ENCODE measurements at places on chromosomes 2 and 18.

DNA sequence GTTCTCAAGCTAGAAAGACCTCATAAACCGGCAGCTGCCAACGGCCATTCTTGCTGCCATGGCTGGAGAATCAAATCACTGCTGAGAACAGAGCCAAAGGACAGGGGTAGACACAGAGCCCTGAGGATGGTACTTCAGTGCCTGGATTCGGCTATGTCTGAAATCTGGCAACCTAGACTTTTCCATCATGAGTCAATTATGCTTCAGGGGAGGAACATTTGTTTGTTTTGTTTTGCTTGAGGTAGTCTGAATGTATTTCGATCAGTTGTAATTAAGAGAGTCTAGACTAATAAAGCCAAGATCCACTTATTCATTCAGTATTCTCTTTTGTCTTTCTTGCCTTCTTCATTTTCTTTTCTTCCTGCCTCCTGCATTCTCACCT, 122.8 kb upstream of the SH3BP4 start:
- no peak for DNase-seq

DNA sequence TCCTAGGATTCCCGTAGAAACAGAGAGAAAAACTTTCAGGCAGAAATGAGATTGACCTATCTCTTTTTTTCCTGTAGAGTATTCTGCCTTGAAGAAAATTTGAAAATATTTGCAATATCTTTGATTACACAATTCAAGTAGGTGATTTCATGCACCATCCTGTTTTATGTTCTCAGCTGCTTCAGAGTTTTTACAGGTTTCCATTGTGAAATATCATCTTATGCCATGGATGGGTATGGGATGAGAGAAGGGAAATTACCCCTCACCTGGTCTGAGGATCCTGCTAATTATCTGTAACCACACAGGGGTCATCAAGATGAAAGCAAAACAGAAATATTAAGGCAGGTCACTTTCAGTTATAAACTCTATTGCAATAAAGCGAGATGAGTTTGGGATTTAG, 264.8 kb downstream of the TXNL1 start:
- DNase-seq = no peak

DNA sequence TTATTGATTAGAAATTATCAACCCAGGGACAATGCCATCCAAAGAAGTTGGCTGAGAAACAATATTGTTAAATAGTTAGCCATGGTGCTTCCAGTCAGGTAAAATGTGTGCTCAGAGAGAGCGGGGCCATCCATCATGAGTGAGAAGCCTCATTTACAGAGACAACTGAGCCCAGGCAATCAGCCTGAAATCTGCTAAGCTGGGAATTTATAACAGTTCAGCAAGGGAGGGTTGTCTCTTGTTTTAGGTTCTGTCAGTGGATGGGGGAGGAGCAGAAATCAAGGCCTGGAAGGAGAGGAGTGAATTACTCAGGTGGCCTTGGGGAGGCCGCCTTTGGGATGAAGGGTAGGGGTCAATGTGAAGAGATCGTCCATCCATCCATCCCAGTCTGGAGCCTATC, 102.5 kb upstream of the ST8SIA3 start:
- no peak for DNase-seq

DNA sequence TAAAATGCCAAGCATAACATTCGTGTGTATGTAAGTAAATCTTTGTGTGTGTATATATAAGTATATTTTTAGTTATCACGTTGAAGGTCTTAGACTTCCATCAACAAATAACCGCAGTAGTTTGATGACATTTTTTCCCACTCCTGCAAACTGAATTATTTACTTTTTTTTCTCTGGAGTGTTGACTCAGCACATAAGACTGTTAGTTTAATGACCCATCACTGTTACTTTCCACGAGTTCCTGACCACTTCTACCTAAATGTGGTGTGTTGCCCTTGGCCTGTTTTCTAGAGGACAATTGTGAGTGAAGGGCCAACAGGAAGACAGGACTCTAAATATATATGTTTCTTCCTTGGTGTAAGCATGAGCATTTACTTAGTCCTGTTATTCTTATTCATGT, 71.3 kb upstream of the TXNDC2 start:
- no peak for DNase-seq

DNA sequence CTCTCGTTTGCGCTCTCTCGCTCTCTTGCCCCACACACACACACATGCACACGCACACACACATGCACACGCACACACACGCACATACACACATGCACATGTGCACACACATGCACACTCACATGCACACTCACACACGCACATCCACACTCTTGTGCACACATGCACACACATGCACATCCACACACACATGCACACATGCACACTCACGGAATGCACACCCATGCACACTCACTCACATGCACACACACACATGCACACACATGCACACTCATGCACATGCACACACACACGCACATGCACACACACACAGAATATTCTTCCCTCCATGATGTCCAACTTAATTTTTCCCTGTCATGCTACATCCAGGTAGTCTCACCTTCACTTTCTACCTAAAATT, 360.1 kb downstream of the DCC start:
- DNase-seq = no peak

GRCh38 chr2:195438692-195439091, 218.3 kb upstream of the SLC39A10 start:
- DNase-seq = no peak

GRCh38 chr18:55997151-55997561, 409.2 kb upstream of the TCF4 start:
- DNase-seq = no peak

DNA sequence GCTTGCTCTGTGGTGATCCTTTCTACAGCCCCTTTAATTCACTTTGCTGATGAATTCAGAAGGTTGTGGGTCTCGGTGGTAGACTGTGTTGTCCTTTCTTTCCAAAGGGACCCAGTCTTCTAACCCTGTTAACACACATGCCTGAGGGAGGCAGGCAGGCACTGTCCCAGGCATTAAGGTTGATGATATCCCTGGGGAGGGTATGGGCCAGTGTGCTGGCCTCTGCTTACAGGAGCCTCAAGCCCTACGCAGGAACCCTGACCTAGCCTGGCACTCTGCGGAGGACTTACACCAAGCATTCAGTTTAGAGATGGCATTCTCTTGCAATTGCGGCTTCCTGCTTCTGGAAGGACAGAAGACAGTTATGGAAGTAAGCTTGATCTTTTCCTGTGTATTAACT, 102.5 kb downstream of the PKP4 start:
- no peak for DNase-seq

DNA sequence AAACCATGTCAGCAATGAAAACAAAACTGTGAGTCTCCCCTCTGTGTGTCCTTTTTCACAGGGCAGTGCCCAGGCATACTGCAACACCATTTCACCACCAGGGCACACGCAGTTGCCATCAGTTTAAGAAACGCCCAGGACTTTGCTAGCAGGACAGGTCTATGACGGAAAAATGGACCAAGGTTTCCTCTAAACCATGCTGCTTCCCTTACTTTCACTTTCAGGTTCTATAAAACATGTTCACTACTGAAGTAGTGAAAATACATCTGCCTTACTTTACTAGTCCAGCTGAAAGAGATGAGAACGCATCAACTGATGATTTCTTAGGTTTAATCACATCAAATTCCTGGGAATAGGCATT, 110.5 kb downstream of the TCF4 start:
- DNase-seq = no peak

DNA sequence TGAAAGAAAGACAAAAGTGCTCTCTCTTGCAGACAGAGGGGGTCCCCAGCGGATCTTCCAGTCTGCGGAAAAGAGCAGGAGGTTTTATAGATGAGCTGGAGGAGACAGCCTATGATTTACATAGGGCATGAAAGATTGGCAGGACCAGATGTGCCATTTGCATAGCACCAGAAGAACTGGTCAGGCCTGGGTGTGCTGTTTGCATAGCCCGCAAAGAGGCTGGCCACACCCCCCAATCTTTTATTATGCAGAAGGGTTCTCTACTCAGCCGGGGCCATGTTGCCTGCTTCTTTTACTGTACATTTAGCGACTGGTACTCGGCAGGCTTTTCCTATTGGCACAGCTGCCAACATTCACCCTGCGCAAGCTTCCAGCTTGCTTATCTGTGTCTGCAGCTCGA, 317.6 kb downstream of the GALR1 start:
- DNase-seq = no peak
